NT2/D1 (cell line): ENCODE measurements at places on chromosomes 13 and 19.

DNA sequence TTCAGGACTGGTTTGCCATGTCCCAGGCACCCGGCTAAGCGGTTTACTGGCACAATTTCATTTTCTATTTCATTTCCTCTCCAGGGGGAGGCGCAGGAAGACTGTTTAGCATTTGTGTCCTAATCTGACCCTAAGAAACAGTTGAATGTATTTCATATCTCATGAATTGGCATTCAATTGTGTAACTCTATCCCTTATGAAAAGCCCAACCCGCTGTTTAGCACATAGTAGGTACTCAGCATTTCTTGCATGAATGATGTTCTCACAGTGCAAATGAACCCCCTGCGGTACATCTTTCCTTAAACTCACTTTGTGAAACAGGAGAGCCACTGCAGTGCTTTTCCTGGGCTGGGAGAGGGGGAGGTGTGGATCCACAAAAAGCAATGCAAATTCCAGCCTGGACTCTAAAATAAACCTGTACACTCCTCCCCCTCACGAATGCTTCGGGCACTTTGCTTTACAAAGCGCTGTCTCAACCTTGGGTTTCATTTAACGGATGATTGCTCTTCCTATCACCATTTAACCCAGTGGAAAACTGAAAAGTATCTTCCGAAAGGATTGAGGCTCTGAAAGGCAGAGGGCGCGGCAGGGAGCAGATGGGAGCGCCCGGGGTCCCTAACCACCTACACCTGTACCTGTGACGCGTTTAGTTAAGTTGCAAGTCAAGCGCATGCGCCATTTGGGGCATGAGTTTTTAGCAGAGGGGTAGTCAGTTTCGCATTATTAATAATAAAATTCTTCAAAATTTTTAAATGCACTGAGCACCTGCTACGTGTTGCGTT lies 1.2 kb upstream of the EEF2 start:
- DNase-seq, result no peak

- DNase-seq, result no peak
Observed at GRCh38 chr13:100344544-100344943, 244.0 kb downstream of the GGACT start.

GRCh38 chr19:38209152-38209551 lies 14.9 kb downstream of the DPF1 start:
- no peak for DNase-seq

DNA sequence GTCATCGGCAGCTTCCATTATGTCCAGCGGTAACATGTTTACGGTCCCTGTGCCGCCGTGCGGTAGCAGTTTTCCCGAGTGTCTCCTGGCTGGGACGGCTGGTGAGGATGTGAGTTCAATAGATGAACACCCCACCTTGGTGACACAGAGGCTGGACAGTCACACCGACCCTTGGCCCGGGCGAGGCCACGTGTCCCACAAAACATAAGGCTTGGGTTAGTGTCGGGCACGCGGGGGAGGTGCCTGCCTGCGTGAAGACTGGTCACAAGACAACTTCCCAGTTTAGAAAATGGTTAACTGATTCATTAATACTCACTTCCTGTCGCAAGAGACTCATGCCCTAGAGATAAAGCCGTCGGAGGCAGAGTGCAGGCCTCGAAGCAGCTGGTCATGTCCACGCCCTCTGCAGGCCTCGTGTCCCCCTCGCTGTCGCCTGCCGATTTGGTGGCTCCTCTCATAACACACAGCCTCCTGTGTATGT lies 17.2 kb downstream of the RASA3 start:
- DNase-seq, result no peak

- no peak for DNase-seq
Observed at GRCh38 chr19:738509-739128, 12.3 kb upstream of the MISP start.

GRCh38 chr13:95235974-95236373 lies 65.3 kb downstream of the ABCC4 start:
- DNase-seq, result no peak

- no peak for DNase-seq
Observed at GRCh38 chr19:51652266-51652665, 5.6 kb upstream of the SIGLEC14 start.

- no peak for DNase-seq
Observed at GRCh38 chr13:84684804-84685203, 802.5 kb upstream of the SLITRK1 start.

DNA sequence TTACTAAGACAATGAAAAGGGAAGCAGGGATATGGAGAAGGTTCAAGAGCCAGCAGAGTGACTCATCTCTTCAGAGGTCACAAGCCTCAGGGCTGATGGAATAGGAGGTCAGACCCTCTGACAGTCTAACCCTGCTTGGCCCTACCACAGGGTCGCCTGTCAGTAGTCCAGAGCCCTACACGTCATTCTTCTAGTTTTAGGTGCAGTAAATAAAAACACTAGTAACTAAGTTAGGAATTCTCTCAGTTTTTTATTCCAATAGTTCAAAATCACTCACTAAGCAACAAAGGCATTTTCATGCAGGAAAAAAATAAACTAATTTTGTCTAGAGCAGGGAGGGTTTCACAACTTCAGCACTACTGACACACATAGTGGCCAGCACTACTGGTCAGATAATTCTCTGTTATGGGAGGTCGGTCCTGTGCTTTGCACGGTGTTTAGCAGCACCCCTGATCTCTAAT lies 27.2 kb downstream of the FOXO1 start:
- DNase-seq, result no peak

GRCh38 chr13:84208246-84208910 lies 326.1 kb upstream of the SLITRK1 start:
- DNase-seq, result no peak

GRCh38 chr13:98416408-98416807 lies 160.5 kb downstream of the STK24 start:
- DNase-seq, result no peak

- no peak for DNase-seq
Observed at GRCh38 chr13:109517517-109517916, 268.9 kb downstream of the IRS2 start.

GRCh38 chr19:33551676-33552075 lies 30.1 kb upstream of the PEPD start:
- DNase-seq, result no peak

DNA sequence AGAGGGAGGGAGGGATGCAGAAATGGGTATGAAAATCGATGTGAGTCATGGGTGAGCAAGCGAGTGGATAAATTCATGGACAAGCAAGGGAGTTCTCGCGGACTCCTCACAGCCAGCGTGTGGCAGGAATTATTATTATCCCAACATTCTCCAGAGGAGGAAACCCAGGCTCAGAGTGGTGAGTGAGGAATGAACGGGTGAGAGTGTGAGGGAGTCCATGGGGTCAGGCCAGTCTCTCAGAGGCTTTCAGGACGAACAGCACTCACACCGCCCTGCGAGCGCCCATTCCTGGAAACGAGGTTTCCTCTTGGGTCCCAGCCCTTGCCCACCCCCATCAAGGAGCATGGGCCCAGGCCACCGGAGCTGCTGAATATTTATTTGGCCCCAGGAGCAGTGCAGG lies 6.3 kb upstream of the DNAAF3 start:
- no peak for DNase-seq

DNA sequence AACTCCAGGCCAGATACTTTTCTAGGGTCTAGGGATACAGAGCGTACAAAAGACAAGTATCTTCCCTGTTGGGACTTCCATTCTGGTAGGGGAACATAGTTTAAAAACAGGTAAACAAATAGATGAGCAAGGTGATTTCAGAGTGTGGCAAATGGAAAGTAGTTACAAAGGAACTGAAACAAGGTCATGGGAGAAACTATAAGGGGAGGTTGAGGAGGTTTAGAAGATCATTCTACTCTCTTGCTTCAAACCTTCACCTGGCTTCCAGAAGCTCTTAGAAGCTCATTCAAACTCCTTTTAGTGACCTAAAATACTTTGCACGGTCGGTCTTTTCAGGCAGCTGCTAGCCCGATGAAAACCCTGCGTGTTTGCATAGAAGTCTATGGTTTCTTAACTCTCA lies 9.1 kb downstream of the FFAR2 start:
- DNase-seq, result no peak

GRCh38 chr19:46766569-46767317 lies 20.5 kb upstream of the STRN4 start:
- no peak for DNase-seq

- DNase-seq, result no peak
Observed at GRCh38 chr19:39237200-39238184, 7.3 kb downstream of the IFNL3 start.

- DNase-seq, result no peak
Observed at GRCh38 chr19:18147396-18147795, 5.6 kb upstream of the PIK3R2 start.

DNA sequence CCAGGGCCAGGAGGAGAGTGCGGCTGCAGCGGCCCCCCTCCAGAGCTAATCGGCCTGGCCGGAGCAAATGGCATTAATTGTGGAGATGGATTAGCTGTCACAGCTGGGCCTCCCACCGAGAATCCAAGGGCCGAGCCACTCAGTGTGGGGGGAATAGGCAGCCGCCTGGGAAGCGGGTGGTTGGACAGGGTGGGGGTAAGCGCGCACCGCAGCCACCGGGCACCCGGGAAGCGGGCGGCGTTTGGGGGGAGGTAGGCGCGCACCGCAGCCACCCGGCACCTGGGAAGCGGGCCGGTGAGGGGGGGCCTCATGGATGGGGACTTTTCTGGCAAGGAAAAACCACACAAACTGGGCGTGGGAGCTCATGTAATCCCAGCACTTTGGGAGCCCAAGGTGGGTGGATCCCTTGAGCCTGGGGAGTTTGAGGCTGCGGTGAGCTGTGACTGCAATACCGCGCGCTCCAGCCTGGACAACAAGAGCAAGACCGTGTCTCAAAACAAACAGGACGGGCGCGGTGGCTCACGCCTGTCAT lies 9.7 kb downstream of the R3HDM4 start:
- DNase-seq, result no peak

GRCh38 chr13:65768545-65768944 lies 1461.6 kb downstream of the PCDH9 start:
- peak; percentile 38 for DNase-seq

- DNase-seq, result no peak
Observed at GRCh38 chr13:25687471-25688225, 315.9 kb downstream of the ATP8A2 start.

DNA sequence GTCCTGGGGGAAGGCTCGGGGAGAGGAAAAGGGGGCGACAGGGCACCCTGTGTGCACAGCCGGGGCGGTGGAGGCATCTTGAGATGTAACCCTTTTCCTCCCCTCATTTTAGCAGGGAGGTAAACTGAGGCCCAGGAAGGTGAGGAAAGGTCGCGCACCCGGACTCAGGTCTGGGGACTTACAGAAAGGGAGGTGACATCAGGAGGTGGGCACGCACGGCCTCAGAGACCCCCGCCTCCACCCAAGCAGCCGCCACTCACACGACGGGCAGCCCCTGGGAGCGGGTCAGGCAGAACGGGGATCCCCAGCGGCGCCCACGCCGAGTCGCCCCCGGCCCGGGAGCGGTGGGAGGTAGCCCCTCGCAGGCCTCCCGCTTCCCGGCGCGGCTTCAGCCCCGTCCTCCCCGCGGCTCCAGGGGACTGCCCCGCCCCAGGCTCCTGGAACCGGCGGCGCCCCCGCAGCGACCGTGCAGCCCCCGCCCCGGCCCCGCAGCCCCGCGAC lies 477 bp downstream of the PIP5K1C start:
- DNase-seq, result no peak

DNA sequence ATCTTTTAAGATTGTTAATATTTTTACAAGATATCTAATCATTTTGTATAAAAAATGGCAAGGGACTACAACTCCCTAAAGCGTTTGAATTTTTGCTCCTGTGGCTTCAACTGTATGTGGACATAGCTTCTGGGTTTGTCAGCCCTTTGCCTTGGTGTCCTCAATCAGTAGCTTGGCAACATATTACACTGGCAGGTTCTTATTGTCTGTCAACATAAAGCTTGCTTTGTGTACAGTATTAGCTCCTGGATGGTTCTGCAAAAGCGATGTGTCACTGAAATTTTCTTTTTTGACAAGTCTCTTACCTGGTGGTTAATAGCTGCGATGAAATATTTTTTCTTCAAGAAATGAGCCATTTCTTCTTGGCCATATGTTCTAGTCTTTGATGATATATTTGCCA lies 190.0 kb downstream of the HS6ST3 start:
- no peak for DNase-seq

- DNase-seq, result peak; percentile 38
Observed at GRCh38 chr19:3518255-3518654, 12.1 kb downstream of the FZR1 start.

- no peak for DNase-seq
Observed at GRCh38 chr13:112270951-112271350, 105.2 kb upstream of the SPACA7 start.

DNA sequence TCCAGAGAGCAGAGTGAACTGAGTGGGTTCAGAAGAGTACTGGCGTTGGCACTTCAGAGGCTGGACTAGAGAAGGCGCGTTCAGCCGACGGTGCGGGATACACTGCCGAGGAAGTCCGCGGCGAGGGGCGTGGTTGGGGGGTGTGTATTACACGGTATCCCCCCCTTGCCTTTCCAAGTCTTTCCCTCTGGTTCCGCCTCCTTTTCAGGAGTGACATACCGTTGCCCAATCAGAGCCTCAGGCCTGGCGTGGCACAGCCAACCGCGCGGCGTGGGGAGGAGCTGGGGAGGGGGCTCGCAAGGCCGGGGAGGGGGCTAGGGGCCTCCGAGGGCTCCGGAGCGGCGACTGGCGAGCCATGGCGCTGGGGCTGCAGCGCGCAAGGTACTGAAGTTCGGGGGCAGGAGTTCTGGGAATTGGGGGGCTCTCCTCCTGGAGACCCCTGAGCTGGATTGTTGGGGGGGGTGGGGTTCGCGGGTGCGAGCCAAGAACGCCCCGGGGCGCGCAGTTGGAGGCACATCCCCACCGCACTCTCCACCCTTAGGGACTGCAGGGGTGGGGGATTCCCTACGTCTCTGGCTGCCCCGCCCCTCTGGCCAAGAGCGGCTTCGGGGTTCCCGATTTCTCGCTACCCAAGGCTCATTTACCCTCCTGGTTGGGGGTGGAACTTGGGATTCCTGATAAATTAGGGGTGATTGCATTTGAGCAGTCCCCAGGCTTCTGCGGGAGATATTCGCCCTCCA lies at the start of gene HIF3A:
HIF3A (plus strand) TSS at position 321 of the 740 bp plus-strand sequence; CDS start at position 356, 35 bp downstream.
- DNase-seq, result peak; percentile 63

- DNase-seq, result no peak
Observed at GRCh38 chr13:72651144-72651543, 76.3 kb downstream of the MZT1 start.

GRCh38 chr13:113997845-113998751 lies 24.2 kb upstream of the C13orf46 start:
- DNase-seq, result no peak

GRCh38 chr13:46348961-46349360 lies 38.1 kb downstream of the RUBCNL start:
- DNase-seq, result no peak

- no peak for DNase-seq
Observed at GRCh38 chr19:6086068-6086788, 24.1 kb downstream of the RFX2 start.

DNA sequence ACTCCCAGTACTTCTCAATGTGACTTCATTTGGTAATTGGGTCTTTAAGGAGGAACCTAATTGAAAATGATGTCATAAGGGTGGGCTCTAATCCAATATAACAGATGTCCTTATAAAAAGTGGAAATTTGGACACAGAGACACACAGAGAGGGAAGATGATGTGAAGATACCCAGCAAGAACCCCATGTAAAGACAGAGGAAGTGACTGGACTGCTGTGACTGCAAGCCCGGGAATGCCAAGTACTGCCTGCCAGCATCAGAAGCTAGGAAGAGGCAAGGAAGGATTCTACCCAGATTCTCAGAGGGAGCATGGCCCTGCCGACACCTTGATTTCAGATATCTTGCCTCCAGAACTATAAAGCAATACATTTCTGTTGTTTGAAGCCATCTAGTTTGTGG lies 239.3 kb downstream of the KCTD12 start:
- no peak for DNase-seq

GRCh38 chr13:104678161-104678560 lies 1611.9 kb upstream of the SLC10A2 start:
- no peak for DNase-seq

GRCh38 chr19:10855879-10856522 lies 7.8 kb downstream of the C19orf38 start:
- DNase-seq, result no peak
